ENCODE measurements at places on chromosomes 12 and 14.

DNA sequence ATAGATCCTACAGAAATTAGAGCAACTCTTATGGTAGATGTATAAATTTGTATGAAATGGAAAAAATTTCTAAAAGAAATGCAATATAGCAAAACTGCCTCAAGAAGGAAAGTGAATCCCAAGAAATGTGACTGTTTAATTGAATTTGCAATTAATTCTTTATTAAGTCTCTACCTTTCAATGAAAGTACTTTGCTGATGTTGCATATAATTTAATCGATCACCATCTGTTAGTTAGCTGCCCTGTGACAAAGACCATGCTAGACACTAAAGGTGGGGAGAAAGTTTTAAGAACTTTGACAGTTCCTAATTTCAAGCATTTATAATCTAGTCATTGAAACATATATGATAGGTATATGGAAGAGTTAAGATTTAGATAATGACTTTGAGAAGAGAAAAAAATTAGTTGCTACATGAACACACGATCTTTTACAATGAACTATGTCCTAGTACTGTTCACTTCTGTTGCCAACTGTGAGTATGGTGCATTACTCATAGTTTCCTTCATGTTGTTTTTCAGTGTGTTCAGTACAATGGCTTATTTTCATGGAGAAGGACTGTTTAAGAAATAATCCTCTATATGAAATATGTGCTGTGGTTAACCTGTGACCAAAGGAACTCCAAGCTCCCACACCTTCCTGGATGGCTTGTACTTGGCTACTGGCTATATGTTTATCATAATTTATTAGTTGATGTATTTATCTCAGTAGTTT, 128.4 kb downstream of the METTL25 start:
- H3K4me1 ChIP-seq: peaks cover 9% of the 10 kb centered on the region
- DNase-seq: no peak
- no peaks in the 10 kb centered on the region for H3K27me3 ChIP-seq
- H3K27ac ChIP-seq: no peak overlapping the region
- no peak overlapping the region for H3K4me3 ChIP-seq
- no peaks in the 10 kb centered on the region for H3K36me3 ChIP-seq

DNA sequence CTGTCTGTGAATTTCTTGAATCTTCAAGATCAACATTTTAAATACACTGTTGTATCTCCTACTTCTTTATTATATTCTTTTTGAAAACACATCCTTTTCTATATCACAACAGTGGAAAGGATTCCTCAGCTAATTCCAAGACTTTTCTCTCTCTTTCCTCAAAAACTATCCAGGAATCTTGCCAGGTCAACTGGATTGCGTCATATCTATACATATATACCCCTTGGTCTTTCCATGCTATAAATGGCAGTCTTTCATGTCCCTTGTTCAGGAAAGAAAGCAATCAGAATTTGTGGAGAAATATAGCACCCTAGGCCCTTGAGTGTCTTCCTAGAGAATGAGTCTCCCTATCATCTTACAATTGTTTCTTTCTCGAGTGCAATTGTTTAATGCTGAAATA, 149.0 kb downstream of the KCNA5 start:
- H3K36me3 ChIP-seq: no peaks in the 10 kb centered on the region
- no peak for DNase-seq
- H3K4me1 ChIP-seq: no peaks in the 10 kb centered on the region

DNA sequence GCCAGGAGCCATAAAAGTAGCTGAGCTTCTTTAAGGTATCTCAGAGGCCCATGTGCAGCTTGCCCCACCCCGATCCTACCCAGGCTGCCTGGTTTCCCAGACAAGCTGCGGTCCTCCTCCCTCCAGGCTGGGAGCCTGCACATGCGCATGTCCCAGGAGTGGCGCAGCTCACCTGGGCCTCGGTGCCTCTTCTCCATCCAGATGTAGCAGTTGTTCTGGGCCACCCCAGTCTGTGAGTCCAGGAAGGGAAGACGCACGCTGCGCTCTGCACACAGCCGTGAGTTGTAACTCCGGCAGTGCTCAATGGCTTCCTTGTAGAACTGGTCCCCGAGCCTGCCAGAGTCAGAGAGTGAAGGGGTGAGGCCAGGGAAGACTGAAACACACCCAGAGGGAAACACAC, 122.3 kb downstream of the DPF3 start:
- H3K27me3 ChIP-seq: no peaks in the 10 kb centered on the region
- no peak overlapping the region for H3K27ac ChIP-seq
- H3K4me1 ChIP-seq: no peaks in the 10 kb centered on the region

- peak overlapping the region; percentile 83 for H3K27ac ChIP-seq
- H3K27me3 ChIP-seq: no peaks in the 10 kb centered on the region
- no peaks in the 10 kb centered on the region for H3K36me3 ChIP-seq
- DNase-seq: peak; percentile 60
- peaks cover 45% of the 10 kb centered on the region for H3K4me1 ChIP-seq
Measured at GRCh38 chr14:90440021-90440451, 43.2 kb downstream of the CALM1 start.

- H3K27ac ChIP-seq: no peak overlapping the region
- peak; percentile 80 for DNase-seq
- no peaks in the 10 kb centered on the region for H3K27me3 ChIP-seq
- H3K4me3 ChIP-seq: no peak overlapping the region
- peaks cover 10% of the 10 kb centered on the region for H3K4me1 ChIP-seq
Measured at GRCh38 chr14:47278233-47278842, 397.1 kb downstream of the MDGA2 start.

DNA sequence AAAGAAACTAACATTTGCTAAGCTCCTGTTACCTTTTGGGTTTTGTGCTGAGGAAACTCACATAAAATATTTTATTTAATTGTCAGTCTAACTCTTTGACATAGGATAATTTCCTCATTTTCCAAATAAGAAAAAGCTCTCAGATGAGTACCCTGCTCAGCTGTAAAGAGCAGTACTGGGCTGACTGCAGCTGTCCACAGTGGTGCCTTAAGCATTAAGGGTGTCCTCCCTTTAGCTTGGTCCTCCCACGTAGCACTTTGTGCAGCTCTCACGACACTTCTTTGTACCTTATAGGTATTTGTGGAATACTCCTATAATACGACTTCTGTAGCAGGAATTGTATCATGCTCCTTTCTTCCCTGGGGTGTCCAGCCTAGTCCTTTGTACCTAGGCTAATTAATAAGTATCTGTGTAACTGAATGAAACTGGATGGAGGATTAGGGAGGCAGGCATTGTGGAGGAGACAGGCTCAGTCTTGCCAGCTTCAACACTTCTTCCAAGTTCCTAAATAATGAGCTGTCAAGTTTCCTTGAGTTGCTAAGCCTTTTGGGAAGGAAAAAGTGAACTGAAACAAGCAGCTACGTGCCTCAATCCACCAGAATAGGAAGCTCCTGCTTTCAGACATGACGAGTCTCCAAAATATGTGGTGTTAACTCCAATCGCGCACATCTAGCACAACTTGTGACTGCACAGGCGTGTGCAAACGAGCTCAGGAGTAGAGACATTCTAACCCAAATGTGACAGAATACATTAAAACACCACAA, 123.0 kb downstream of the SLC38A4 start:
- no peak for DNase-seq
- no peaks in the 10 kb centered on the region for H3K4me1 ChIP-seq
- no peaks in the 10 kb centered on the region for H3K27me3 ChIP-seq
